ENCODE measurements at places on chromosomes 4 and X. TPM values are rescaled to one million over a fixed set of nuclear protein-coding genes. Genes with fewer than 3 reads are reported as not detected.

DNA sequence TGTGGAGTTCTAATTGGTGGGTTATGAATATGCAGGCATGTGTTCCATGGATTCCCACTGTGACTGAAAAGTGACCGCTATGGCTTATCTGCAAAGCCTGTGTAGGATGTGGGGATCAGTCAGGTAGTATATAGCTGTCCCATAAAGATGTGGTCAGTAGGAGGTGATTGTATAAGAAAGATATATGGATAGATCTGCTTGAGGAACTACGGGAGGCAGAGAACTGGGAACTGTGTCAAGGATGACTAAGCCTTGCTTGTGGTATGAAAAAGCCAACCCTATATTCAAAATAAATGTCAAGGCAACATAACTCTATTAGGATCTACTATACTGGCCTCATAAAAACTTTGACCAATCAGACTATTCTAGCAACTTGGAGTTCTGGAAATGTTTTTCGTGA lies 185.2 kb downstream of the KLHL4 start:
- DNase-seq, result peak; percentile 7

ASB11 gene
- total RNA-seq, result not detected

- DNase-seq, result no peak
These were observed 937.8 kb downstream of the PCDH7 start for GRCh38 chr4:31657859-31658570.

- no peak for DNase-seq
These were observed 27.3 kb upstream of the JADE1 start for GRCh38 chr4:128782076-128782715.

BMPR1B gene
- 0.07 TPM for total RNA-seq

GAGE13 gene
- total RNA-seq, result not detected

GRCh38 chr4:87317527-87317926 lies 5.2 kb downstream of the HSD17B13 start:
- no peak for DNase-seq

DNA sequence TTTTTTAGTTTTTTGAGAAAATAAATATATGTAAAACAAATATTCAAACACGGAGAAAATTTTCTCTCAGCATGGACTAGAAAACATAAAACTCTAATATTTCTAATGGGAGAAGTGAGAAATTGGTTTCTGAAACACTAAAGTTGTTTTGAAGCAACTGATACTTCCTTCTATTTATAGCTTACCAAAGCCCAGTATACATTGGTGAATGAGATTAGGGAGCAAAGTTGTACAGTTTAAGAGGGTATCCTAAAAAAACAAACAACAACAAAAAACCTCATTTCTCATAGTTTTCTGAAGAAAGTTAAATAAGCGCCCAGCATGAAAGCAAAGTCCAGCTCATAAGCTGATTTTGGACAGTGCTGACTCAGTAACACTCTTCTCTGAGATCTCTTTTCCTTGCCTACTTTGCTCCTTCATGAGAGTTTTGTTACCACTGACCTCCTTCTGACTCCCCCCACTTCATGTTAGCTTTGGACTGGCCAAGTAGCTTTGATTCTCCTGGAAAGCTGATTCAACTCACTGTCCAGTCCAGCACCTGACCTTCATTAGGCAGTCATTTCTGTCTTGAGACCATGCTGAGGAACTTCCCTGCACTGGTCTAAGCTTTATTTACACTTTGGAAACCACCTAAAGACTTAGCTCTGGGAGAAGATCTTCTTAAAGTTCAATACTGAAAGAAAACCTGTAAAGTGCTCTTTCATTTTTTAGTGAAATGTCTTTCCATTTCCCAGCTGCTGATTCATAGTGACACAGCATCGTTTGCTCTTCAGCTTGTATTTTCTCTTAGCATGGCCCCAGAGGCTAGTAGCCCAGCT lies 21.8 kb upstream of the P2RY10 start:
- DNase-seq, result peak; percentile 35

TRPC5OS gene
- total RNA-seq, result not detected

BANK1 gene
- total RNA-seq, result 0.91 TPM

GRCh38 chr4:72768364-72768763 lies 199.3 kb upstream of the ADAMTS3 start:
- DNase-seq, result peak; percentile 2

DNA sequence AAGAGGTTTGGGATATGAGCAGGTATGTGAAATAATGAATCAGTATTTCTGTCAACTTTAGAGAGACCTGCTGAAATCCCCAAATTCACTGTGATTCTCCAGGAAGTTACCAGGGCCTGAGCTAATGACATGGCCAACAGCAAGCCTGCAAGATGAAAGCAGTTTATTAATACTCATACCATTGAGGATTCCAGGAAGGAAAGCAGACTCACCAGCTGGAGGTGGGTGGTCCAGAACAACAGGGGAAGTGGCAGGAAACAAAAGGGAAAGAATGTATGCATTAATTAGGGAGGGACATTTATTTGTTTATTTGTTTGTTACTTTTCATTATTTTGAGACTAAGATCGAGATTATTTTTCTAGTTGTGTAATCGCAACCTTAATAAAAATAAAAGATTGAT lies 196.6 kb upstream of the AGA start:
- no peak for DNase-seq

DNA sequence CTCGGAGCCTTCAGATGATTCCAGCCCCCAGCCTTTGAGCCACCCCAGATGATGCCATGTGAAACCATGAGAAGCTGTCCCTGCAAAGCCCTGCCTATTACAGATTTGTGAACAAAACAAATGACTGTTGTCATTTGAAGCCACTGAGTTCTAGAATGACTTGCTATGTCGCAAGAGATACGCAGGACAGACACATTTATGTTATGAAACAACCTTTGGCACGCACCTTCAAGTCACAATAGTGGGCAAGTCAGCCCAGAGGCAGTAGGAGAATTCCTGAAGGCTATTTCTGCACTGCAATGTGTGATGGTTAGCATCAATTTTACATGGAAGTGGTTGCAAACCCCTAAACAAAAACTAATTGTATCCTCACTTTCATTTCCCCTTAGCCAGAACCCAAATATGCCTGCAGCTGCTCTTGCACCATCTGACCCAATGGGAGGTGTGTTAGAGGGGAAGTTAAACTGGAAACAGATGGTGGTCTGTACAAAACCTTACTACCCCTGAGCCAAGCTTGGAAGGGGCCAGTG lies 174.4 kb upstream of the ATP6AP2 start:
- no peak for DNase-seq

FRG2 gene
- total RNA-seq, result 0.17 TPM

ESX1 gene
- total RNA-seq, result not detected

DSPP gene
- total RNA-seq, result not detected

DNA sequence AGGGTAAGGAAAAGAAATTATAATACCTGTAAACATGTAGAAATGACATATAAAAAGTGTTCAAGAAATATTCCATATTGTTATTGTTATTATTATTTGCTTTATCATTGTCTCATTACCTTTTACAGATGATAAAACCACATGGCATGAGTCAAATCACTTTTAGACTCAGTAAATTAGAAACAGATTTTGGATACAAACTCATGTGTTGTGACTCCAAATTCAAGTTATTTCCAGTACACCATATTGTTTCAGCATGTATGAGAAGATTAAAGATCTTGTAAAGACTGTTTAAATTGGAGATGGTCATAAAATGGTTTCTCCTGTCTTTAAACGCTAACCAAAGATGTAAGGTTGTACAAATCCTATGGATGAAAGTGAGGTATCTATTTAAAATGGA lies 18.1 kb downstream of the PPP1R2C start:
- no peak for DNase-seq

- no peak for DNase-seq
These were observed 19.4 kb downstream of the LGI2 start for GRCh38 chr4:25011135-25011866.

- DNase-seq, result no peak
These were observed 53.4 kb downstream of the HMX1 start for GRCh38 chr4:8818063-8818881.

USP27X gene
- total RNA-seq, result 1.4 TPM

KLB gene
- not detected for total RNA-seq

DNA sequence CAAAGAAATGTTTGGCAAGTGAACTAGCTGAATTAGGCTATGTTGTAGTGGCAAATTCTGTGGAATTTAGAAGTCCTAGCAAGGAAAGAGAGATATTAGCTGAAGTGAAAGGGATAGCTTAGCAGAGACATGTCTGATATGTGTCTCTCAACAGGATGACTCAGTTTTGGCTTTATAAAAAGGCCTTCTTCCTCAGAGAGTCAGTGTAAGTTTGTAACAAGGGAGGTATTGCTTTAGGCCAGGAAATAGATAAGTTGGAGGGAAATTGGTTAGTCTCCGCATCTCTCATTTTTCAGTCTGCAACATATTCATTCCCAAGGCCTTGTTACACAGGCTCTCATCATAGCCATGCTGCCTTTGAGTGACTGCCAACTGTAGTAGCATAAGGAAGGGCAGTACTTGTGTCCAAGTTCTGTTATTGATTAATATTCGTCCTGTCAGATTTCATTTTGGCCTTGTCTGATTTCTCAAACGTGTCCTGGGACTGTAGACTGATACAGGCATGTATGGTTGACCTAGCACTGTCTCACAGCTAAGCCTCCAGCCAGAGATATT lies 4.0 kb downstream of the TMEM164 start:
- DNase-seq, result peak; percentile 46

DNA sequence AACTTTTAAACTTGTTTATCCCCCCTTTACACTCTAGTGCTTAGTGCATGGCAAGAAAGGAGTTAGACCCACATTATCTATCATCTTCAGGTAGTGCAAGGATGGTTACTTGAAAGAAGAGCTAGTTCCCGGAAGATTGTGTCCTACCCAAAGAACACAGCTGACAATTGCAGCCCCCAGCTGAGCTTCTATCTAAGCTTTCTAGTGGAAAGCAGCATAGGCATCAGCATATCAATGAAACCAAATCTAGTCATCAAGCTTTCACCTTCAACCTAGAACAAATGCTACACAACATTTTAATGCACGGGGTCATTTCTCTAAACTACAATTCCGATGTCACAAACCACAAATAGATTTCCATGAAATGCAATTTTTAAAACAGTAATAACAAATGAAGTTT lies 88.9 kb upstream of the TFDP3 start:
- DNase-seq, result no peak

HSD17B13 gene
- total RNA-seq, result not detected

KANTR gene
- 3.3 TPM for total RNA-seq

REELD1 gene
- not detected for total RNA-seq

EVC2 gene
- total RNA-seq, result 5.5 TPM

GRCh38 chr4:188879598-188879997 lies 740.4 kb downstream of the TRIML1 start:
- DNase-seq, result no peak

DNA sequence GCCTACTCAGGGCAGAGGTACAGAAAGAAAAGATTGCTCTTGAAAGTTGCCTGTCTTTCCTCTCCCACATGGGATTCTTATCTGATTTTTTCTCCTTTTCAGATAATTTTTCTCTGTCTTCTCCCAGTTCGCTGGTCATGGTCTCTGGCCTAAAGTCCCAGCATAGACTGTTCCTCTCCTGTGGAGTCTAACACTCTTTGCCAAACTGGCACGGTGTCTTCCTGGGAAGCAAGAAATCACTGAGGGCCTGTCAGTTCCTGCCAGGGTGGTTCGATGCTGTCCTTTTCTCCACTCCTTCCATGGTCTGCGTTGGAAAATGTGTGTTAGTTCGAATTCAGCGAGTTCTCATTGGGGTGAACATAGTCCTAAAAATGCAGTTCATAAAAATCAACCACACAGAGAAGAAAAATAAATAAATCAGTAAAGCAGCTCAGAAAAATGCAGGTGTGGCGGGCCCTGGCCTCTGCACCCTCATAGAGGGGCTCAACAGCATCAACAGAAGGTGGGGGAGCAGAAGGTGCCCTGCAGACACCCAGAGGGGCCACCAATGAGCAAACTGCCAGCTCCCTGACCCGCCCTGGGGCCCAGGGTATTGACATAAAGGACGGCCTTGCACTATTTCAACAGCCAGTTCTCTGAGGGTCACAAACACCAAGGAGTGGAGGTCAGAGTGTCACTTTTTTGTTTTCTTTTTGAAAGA lies 2.1 kb downstream of the RGN start:
- no peak for DNase-seq

DNA sequence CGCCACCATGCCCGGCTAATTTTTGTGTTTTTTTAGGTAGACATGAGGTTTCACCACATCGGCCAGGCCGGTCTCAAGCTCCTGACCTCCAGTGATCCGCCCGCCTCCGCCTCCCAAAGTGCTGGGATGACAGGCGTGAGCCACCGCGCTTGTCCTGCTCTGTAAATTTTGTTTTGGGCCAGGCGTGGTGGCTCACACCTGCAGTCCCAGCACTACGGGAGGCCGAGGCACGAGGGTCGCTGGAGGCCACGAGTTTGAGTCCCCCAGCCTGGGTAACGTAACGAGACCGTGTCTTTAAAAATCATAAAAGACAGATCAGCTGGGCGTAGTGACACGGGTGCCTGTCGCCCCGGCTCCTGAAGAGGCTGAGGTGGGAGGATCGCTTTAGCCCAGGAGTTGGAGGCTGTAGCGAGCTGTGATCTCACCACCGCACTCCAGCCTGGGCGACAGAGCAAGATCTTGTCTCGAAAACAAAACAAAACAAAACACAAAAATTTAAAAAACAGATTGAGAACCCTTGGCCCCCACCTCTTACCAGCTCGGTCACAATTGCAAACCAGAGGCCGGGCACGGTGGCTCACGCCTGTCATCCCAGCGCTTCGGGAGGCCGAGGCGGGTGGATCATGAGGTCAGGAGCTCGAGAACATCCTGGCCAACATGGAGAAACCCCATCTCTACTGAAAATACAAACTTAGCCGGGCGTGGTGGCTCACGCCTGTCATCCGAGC lies 34.0 kb upstream of the PPP2R3B start:
- no peak for DNase-seq

SLIT2 gene
- total RNA-seq, result 8.1 TPM

- DNase-seq, result no peak
These were observed 121.8 kb upstream of the PJA1 start for GRCh38 chrX:69287095-69287494.

ADGRL3 gene
- 0.07 TPM for total RNA-seq

GRCh38 chrX:32045149-32045548 lies 973.3 kb upstream of the FTHL17 start:
- no peak for DNase-seq

DNA sequence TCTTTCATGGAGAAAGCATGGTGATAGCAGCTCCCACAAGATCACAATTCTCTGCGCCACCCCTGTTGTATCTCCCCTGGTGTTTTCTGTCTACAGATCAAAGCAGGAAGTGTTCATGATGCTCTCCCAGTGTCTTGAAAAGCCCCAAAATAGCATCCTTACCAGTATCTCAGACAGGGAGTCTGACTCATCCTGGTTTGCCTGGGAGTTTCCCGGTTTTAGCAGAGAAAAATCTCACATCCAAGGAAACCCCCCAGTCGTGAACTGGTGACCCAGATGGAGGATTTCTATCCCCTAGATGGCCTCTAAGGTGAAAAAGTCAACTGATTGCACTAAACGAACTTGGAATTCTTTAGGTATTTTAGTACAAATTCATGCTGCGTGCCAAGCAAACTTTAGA lies 64.3 kb upstream of the NR0B1 start:
- peak; percentile 27 for DNase-seq

GRCh38 chr4:182454440-182455013 lies 211.3 kb downstream of the TENM3 start:
- no peak for DNase-seq

RASL11B gene
- total RNA-seq, result not detected

Measured in M059J (cell line).